ENCODE measurements at places on chromosomes 1 and 21.

DNA sequence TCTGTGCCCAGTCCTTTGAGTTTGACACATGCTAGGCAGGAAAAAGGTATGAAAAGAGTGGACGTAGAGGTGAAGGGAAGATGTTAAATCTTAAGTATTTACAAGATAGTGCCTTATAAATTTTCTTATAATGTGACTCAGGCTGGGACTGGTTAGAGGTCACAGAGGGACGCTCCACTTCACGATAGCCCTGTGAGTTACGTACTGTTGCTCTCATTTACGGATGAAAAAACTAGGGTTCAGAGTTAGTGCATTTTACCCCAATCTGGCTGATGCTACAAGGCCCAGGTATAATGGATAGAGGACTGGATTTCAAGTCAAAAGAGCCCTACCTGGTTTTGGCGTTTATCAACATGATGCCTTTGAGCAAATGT lies 1.4 kb upstream of the TUT4 start:
- no peak for DNase-seq

DNA sequence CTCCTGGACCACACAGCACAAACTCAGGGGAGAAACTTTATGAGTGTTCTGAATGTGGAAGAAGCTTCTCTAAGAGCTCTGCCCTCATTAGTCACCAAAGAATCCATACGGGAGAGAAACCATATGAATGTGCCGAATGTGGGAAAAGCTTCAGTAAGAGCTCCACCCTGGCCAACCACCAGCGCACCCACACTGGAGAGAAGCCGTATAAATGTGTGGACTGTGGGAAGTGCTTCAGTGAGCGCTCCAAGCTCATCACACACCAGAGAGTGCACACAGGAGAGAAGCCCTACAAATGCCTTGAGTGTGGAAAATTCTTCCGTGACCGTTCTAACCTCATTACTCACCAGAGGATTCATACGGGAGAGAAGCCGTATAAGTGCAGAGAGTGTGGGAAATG lies 22.5 kb downstream of the ZSCAN20 start:
- DNase-seq = no peak

- DNase-seq = no peak
Measured at GRCh38 chr1:204931768-204932572, 61.3 kb downstream of the NFASC start.

- DNase-seq = peak; percentile 87
Measured at GRCh38 chr21:34510148-34511142, 1.6 kb downstream of the KCNE1 start.

DNA sequence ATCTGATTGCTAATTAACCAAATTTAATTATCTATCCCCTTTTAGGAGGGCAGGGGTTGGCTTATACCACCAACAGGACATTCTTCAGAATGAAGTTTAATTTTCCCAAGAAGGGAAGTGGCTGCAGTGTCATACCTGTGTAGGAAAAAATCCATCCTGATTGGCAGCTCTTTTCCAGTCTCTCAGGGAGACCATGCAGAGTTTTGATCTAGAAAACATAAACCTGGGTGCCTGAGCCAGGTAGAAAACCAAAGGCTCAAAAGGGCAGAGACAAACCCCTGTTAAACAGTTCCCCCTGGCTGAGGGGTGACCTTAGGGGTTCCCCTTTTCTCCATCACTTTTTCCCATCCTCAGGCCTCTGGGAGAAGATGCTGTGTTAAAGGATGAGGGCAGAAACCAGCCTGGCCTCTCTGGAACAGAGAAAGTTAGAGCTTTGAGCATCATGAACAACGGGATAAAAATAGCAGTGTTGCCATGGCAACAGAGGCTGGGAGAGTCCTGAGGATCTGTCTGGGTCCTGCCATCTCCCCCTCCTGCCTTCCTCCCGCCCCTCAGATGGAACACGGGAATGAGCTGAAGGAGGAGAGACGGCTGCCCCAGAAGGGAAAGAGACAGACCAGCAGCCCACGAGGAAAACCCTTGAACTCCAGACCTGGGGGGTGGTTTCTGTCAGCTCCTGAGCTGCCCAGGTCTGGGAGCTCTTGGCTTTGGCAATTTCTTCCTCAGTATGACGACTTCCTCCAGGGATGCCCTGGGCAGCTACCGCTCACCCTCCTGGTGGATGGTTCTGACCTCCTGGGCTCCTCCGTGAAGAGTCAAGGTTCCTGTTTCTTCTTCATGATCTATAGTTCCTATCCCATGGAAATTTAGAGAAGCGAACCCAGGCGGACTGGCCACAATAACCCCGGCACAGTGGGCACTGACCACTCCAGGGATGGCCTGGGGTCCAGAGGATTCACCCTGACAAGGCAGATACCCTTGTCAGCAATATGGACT lies 14.0 kb upstream of the LEMD1 start:
- DNase-seq = no peak
